ENCODE measurements at places on chromosomes 12 and 14. TPM values are rescaled to one million over a fixed set of nuclear protein-coding genes. Genes with fewer than 3 reads are reported as not detected.

- DNase-seq = no peak
Measured at GRCh38 chr14:24285351-24285750, 14.0 kb upstream of the RABGGTA start.

KRT73 gene
- not detected for total RNA-seq

THAP2 gene
- 9.1 TPM for total RNA-seq

CMKLR1 gene
- total RNA-seq = 0.32 TPM

GRCh38 chr14:53620317-53620716 is 336.3 kb downstream of the BMP4 start:
- DNase-seq = no peak

DNA sequence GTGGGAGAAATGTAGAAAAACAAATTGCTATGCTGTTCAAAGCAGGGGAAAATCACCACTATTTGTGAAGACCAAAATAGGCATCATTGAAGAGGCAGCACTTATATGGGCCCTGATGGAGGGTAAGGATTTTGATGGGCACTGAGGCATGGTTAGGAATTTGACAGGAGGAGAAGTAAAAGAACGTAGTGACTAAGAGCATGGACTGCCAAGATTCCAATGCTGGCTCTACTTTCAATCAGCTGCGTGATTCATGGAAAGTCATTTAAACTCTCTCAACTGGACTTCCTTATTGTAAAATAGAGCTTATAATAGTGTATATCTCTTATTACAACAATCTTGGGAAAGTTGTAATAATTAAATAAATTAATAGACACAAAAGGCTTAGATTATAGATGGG is 267.7 kb upstream of the G2E3 start:
- DNase-seq = no peak

GRCh38 chr14:104263675-104264358 is 125.4 kb downstream of the KIF26A start:
- DNase-seq = no peak

- DNase-seq = no peak
Measured at GRCh38 chr12:102297412-102297811, 99.8 kb upstream of the PMCH start.

DNA sequence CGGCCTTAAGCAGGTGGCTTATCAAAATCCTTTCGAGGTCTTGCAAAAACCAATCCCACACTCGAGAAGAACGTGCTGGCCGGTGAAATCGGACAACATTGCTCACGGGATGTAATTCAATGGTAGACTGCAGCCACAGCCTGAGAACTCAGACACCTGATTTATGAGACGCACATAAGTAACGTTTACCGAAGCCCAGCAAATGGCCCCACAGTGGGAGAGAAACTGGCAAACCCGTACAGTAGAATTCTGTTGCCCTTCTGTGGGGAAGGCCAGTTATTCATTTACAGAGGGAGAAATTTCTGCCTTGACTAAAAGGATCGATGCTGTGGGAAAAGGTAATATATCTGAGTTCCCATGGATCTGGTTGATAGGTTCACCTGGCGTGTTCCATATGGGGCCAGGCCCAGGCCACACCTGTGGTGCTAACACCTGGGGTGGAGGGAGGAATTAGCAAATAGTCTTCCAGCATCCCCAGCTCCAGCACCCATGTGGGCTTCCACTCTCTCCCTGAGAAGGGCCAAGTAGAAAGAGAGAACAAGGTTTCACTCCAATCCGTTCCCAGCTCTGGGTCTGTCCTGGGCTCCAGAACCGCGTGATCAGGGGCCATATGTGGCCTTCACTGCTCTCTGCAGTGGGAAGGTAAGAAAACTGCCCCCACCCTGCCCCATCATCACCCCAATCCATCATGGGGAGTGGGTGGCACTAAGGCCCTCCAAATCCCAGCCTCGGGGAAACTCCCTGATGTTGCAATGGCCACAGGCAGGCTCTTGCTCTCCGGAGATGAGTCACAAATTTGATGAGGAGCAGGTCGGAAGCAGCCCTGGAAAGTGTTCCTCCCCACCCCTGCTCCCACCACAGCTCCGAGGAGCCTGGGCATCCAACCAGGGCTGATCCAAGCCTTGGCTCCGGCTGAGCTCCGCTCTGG is 12.7 kb downstream of the BDKRB1 start:
- no peak for DNase-seq

GRCh38 chr14:36085861-36086260 is 90.7 kb downstream of the PTCSC3 start:
- no peak for DNase-seq

- DNase-seq = no peak
Measured at GRCh38 chr12:77943466-77943865, 112.8 kb downstream of the NAV3 start.

DNA sequence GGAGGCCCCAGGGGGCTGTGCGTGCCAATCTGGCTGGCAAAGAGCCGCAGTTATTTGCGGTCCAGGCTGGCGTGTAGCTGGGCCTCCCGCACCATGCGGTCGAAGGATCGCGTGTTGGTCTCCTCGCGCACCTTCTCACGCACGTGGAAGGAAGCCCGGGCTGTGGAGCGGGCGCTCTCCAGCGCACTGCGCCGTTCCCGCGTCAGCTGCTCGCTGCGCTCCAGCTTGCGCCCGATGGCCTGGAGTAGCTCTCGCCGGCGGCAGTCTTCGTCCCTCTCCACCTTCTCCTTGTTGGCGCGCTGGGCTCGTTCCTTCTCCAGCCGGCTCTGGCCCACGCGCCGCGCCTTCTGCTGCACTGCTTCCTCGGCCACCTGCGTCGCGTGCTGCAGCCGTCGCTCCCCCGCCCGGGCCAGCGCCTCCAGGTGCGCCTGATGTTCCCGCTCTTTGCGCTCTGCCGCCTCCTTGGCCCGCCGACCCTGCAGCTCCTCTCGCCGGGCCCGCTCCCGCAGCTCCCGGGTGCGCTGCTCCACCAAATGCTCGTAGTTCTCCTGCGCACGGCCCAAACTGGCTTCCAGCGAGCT is 3.1 kb downstream of the CCDC177 start:
- DNase-seq = no peak

CCDC198 gene
- not detected for total RNA-seq

PRICKLE1 gene
- total RNA-seq = 9.3 TPM

DNA sequence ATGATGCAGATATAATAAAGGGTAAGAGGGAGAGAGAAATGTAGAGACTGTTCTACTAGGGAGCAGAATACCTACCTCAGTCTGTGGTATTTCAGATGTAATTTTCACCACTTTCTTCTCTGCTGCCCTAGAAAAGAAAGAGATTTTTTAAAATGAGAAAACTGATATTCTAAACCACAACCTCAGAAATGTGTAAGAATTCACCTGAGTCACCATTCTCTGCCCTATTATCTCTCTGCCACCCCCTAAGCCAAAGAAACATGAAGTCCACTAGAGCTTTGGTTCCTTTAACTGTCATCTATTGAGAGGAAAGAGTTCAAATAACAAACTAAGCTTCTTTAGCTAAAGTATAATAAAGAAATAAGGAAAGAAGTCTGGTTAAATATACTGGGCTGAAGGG is 21.6 kb downstream of the SARNP start:
- DNase-seq = no peak

GRCh38 chr14:88599326-88599725 is 36.5 kb downstream of the ZC3H14 start:
- no peak for DNase-seq

PRIM1 gene
- 47.3 TPM for total RNA-seq

DNA sequence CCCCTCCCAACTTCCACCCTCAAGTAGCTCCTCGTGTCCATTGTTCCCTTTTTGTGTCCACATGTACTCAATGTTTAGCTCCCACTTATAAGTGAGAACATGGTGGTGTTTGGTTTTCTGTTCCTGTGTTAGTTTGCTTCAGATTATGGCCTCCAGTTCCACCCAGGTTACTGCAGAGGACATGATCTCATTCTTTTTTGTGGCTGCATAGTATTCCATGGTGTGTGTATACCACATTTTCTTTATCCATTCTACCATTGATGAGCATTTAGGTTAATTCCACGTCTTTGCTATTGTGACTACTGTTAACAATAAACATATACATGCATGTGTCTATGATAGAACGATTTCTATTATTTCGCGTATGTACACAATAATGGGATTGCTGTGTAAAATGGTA is 362.6 kb downstream of the TMTC2 start:
- DNase-seq = no peak

GRCh38 chr12:20089077-20089476 is 279.3 kb upstream of the PDE3A start:
- DNase-seq = no peak

- DNase-seq = no peak
Measured at GRCh38 chr14:102417001-102417431, 54.3 kb downstream of the TECPR2 start.

DNA sequence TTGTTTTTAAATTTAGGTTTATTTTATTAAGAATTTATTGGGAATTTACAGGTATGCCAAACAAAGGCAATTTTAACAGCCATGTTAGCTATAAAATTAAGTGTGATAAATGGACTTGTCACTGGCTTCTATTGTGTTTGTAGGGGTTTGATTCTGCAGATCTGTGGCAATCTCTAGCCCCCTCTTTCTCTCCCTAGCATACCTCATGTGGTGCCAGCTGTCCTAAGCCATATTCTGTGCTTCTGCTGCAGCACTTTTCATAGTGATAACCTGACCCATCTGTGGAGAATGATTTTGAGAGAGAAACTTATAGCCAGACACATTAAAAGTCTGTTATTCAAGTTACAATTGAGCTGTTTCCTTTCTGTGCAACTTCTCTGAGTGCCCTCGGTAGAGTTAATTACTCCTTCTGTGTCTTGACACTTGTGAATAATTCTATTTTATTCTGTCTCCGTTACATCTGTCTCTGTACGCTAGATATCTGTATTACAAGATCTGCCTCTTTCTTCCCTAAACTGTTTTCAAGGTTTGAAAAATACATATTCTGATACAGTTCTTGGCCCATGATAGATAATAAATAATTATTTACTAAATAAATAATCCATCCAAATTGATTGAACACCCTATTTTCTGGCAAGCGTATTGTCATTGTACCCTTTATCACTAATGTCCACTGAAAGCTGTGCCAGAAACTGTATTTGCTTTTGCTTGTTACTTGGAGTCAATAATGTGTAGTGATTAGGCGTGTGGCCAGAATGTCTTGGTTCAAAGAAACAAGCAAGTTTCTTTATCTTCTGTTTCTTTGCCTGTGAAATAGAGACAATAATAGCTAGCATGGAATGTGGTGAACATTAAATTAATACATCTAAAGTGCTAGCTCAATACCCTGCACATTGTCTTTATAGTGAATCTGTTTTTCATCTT is 40.0 kb downstream of the FRS2 start:
- no peak for DNase-seq

DNA sequence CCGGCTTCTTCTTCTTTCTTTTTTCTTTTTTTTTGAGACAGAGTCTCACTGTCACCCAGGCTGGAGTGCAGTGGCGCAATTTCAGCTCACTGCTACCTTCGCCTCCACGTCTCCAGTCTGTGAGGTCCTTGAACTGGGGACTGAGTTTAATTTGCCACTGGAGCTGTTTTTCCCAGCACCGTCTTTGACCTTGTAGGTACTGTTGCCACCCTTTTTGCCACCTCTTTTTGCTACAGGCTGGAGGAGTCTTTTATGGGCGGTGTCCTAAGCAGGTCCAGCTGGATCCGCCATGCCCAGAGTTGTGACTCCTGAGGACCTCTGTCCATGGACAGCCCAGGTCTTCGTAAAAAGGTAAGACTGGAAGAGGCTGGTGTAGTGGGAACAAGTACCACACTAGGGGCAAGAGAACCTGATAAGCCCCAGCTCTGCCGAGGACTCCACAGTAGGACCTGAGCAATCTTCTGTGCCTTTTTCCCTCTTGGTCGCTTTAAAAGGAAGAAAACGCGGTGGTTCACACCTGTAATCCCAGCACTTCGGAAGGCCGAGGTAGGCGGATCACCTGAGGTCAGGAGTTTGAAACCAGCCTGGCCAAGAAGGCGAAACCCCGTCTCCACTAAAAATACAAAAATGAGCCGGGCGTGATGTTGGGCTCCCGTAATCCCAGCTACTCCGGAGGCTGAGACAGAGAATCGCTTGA is 946 bp downstream of the RNU4-2 start:
- DNase-seq = peak; percentile 29

SMCO3 gene
- not detected for total RNA-seq

EPS8 gene
- total RNA-seq = 26.7 TPM

NEMP1 gene
- 49.6 TPM for total RNA-seq

DNA sequence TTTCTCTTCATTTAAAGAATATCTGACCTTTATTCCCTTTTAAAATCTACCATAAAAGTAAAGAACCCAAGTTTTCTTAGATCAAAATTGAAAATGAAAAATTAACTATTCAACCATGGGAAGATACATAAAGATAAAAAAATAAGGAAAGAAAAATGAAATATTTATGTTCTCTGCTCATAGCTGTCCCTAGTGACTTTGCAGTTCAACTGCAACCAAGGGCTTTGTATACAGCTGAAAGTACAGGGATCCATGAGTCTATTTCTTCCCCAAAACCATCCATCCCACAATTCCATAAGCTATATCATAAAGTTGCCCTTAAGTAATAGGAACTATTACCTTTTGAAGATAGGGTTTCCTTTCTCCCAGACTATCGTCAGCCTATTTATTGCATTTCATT is 113.1 kb downstream of the ITPR2 start:
- no peak for DNase-seq

SCN8A gene
- 13.5 TPM for total RNA-seq
